SHP77 (cell line): ENCODE measurements at places on chromosomes 6 and 20.

- no peak for DNase-seq
Measured at GRCh38 chr6:17477356-17477755, 84.0 kb downstream of the CAP2 start.

DNA sequence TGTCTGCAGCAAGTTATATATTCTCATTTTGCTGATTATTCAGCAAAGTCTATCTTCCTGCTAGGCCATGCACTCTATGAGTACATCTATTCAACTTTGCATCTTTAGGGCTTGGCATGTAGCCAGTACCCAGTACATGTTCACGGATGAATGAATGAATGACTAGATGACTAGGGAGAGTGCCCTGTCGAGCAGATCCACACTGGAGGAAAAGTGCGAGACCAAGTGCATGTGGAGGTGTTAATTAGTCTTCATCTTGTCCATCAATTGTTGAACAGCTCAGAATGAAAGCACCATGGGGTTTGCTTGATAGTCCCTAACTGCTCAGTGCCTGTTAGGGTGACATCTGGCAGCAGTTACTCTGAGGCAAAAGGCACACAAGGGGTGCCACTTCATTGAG is 30.4 kb downstream of the TM9SF4 start:
- DNase-seq = no peak

GRCh38 chr6:84501315-84501714 is 263.1 kb downstream of the TBX18 start:
- DNase-seq = no peak

DNA sequence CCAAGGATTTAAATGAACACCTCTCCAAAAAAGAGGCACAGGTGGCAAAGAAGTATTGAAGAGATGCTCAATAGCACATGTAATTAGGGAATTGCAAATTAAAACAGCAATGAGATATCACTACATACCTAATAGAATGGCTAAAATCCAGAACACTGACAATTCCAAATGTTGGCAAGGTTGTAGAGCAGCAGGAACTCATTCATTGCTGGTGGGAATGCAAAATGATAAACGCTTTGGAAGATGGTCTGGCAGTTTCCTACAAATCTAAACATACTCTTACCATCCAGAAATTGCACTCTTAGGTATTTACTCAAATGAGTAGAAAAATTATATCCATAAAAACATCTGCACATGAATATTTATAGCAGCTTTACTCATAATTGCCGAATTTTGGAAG is 17.0 kb downstream of the CD93 start:
- no peak for DNase-seq

- no peak for DNase-seq
Measured at GRCh38 chr6:21710908-21711627, 117.5 kb downstream of the SOX4 start.

GRCh38 chr20:13554076-13554475 is 84.7 kb downstream of the TASP1 start:
- no peak for DNase-seq

- no peak for DNase-seq
Measured at GRCh38 chr6:111652156-111652555, 46.5 kb upstream of the TRAF3IP2 start.

DNA sequence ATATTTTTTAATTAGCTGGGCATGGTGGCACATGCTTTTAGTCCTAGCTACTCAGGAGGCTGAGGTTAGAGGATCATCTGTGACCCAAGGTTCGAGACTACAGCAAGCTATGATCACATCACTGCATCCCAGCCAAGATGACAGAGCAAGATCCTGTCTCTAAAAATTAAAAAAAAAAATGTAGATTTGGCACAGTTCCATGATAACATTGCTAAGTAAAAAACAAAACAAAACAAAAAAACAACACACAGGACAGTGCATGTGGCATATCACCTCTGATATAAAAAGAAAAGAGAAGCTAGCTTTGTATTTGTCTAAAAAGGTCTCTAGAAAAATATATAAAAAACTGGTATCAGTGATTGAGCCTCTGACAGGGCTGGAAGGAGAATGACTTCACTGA is 24.6 kb downstream of the RNF24 start:
- no peak for DNase-seq

DNA sequence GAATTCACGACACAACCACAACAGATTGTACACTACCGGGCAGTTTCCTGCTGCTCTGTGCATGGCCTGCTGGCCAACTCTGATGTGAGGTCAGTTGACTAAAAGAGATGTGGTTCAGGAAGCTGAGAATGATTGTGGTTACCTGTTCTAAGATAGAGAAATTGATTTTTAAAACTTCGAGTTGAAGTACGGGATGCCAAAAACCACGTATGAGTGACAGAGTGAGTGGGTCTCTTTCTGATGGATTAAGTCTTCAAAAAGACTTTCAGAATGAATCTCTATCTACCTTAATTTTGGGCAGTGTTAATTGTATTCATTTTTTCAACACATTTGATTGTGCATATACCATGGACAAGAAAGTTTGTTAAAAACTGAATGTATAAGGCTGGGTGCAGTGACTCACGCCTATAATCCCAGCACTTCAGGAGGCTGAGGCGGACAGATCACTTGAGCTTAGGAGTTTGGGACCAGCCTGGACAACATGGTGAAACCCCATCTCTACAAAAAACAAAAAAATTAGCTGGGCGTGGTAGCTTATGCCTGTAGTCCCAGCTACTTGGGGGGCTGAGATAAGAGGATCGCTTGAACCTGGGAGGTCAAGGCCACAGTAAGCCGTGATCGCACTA is 121.2 kb downstream of the SGK1 start:
- DNase-seq = no peak

GRCh38 chr6:81736428-81736827 is 16.1 kb downstream of the TENT5A start:
- no peak for DNase-seq

- peak; percentile 77 for DNase-seq
Measured at GRCh38 chr6:39302669-39303424, 11.4 kb downstream of the KCNK17 start.

DNA sequence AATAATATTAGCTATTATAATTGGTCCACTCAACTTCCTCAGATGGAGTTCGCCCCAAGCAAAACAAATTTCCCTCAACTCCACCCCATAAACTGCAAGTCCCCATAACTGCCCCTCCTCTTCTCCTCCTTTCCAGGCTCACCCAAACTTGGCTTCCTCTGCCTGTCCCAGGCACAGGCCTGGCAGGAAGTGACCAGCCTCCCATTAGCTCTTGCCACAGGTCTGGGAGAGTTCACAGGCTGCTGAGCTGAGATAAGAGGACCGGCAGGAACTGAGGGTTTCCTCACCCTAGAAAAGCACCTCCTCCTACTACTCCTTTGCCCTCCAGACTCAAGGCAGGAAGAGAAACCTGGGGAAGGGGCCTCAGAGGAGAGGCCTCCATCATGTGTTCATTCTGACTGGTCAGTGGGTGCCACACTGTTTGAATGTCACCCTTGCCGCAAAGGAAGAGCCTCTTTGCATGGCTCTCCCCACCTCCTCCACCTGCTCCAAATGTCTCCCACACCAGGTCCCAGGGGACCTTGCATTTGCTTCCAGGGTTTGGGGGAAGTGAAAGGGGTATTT is 24.5 kb upstream of the SMIM29 start:
- no peak for DNase-seq

DNA sequence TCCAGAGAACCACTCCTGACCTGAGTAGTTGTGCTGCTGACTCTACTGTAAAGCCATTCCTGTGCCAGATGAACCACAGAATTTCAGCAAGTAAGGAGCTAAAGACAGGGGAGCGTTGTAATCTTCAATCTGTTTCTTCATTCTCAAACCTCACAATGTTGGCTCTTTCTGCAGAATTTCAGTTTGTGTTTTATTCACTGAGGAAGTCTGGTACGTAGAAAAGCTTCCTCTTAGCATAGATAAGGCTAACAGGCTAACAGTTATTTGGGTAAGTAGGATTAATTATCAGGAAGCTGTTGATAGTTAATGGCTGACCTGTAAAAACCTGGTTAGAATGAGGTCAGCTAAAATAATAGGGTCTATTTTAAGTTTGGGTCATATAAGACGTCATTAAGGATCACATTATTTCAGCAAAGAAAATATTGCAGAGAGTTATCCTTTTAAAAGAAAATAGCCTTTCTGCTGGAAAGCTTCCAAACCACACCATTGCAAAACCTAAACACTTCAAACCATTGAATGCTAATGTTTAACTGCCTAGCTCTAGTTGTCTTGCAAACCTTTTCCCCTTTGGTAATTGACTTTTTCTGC is 14.1 kb upstream of the TENT5A start:
- no peak for DNase-seq

DNA sequence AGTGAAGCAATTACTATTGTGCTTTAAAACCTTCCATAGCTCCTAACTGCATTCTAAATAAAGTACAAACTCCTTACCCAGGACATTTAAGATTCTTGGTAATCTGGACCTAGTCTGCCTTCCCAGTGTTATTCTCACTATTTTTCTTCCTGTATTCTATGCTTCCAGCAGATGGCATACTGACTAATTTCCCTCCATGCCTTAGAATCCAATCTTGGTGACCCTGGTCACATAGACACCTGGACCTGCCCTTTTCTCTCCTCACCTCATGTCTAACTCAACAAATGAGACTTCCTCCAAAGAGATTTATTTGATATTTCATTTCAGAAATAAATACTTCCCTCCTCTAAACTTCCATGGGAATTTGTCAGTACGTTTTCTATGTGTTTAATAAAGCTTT is 25.8 kb downstream of the ROS1 start:
- DNase-seq = no peak

GRCh38 chr20:56689852-56690485 is 60.9 kb downstream of the TFAP2C start:
- no peak for DNase-seq

GRCh38 chr6:137722749-137723272 is 144.2 kb upstream of the TNFAIP3 start:
- DNase-seq = no peak

DNA sequence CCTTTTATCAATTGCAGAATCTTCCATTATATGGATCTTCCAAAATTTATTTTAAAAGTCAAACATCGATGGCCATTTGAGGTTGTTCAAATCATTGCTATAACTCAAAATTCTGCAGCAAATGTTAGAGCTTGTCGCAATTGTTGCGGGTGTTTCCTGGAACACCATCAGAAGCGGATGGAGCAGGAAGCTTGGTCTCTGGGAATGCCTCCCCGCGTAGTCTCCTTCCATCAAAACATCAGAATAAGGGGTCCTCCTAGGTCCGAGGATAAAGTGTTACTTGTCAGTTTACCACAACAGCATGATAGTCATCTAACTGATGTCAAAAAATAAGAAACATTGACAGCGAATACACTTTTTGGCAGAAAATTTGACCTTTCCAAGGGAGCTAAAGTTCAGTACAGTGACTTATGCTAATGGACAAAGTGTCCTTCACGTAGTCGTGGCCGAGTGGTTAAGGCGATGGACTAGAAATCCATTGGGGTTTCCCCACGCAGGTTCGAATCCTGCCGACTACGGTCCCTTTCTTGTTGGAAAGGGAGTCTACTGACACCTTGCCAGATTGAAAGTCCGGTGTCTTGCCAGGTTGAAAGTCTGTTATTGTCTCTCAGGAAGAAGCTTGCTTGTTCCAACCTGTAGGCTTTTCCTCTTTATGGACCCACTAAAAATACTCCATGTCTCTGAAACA is 59.0 kb upstream of the ZNF184 start:
- DNase-seq = no peak

GRCh38 chr20:1807394-1807793 is 87.8 kb upstream of the SIRPA start:
- DNase-seq = no peak

DNA sequence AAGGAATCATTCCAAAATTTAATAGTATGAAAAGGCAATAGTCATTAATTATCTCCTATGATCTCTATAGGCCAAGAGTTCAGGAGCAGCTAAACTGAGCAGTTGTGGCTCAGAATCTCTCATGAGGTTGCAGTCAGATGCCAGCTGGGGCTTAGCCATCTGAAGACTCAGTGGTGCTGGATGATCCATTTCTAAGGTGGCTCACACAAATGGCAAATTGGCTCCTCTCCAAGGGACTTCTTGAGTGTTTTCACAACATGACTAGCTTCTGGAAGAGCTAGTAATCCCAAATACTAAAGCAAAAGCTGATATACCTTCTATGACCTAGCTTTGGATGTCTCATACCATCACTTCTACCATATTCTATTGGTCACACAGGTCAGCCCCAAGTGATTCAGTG is 104.2 kb downstream of the HAO1 start:
- no peak for DNase-seq

- DNase-seq = no peak
Measured at GRCh38 chr6:32922083-32922482, 18.7 kb downstream of the HLA-DMB start.

- DNase-seq = peak; percentile 84
Measured at GRCh38 chr6:161169696-161170095, 104.2 kb downstream of the AGPAT4 start.

- DNase-seq = no peak
Measured at GRCh38 chr6:111648100-111648499, 42.4 kb upstream of the TRAF3IP2 start.

DNA sequence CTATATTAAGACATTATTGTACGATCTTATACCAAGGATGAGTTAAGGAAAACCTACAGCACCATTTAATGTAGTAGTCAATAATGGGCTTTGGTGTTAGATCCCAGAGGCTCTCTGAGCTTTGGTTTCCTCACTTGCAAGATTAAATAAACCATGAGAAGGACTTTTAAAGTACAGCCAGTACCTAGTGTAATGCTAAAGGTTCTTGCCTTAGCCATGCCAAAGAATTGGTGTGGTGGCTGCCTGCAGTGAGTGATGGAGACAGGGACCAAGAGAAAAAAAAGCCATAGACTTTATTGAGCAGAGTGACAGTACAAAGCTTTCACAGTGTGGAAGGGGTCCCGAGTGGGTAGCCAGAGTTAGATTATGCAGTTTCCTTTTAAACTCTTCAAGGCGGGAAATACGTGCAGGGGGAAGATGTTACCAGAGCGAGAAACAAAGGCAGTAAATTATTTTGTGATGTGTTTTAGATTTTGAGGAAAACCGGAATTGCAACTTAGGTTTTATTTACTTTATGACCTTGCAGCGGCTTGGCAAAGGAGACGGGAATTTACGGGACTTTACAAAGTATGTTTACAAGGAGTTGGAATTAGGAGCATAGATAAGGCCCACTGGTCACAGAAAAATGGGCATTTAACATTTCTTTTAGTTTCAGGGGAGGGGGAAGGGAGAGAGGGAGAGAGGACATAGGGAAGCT is 100.4 kb downstream of the MYO6 start:
- no peak for DNase-seq

GRCh38 chr6:112287577-112288225 is 33.3 kb upstream of the LAMA4 start:
- DNase-seq = peak; percentile 52

DNA sequence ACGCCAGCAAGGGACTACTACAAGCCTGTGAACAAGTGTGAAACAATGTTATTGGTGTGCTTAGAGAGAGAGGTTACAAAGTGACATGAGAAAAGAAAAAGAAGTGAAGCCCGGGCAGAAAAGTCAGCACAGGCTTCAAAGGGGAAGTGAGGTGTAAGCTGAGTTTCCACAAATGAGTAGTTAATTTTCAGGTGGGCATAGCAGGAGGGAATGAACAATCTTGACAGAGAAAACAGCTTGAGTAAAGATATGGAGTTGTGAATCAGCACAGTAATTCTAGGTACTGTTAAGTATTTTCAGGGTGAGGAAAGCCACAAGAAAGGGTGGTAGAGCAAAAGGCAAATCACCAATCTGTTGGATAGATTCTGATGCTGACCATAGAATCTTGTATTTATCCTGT is 4.3 kb downstream of the KCNQ5 start:
- no peak for DNase-seq
